AG09319 (cell line): ENCODE measurements at places on chromosomes 4 and X.
A peak's percentile ranks its signal among the peaks of the same experiment; 100 is the strongest.

DNA sequence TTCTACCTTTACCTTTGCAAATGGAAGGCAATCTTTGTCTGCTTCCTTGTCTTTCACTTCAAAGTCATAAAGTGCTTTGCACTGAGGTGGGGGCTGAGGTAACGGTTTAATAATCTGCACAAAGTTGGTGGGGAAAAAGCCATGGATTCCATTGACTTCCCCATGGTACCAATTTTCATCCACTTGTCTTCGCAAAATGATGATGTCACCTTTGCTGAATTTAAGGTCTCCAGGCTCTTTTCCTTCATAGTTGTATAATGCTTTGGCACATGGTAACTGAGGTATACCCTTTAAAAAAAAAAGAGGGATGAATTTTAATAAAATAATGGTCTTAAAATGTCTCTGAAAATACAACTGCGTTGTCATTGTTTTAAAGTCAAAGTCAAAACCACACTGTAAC is 114.4 kb downstream of the SH3RF1 start:
- DNase-seq = no peak

DNA sequence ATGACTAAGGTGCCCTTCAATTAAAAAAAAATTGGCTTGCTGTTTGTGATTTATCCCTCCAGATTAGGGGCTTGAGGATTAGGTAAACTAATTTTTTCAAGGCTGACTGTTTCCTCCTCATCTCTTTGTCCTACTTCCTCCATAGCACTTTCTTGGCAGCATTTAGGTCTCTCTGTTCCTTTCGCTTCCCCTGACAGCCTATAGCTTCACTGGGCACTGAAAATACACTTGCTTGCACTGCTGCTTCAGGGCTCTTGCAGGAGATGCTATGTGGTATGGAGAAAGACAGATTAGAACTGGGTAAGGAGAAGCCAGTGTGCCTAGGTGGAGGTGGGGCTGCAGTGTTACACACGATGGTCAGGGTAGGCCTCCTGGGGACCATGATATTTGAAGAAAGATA is 112.3 kb upstream of the SFRP2 start:
- DNase-seq = no peak

- no peak for DNase-seq
These were observed 15.4 kb downstream of the ANXA3 start for GRCh38 chr4:78566834-78567499.

- DNase-seq = no peak
These were observed 2.2 kb downstream of the AIFM1 start for GRCh38 chrX:130163398-130163797.

DNA sequence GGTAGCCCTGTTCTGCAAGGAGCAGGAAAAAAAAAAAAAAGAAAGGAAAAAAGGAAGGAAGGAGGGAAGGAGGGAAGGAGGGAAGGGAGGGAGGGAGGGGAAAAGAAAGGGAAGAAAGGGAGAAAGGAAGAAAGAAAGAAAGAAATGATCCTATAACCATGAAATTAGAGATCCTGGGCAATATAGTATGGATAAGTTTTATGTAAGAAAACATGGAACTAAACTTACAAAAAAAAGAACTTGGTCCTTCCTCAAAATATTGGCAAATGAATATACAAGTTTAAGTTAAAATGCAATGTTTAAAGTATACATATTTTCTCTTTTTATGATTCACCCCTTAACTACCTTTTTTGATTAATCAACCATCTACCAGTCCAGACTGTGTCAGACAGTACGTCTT is 18.9 kb downstream of the BBS7 start:
- no peak for DNase-seq

DNA sequence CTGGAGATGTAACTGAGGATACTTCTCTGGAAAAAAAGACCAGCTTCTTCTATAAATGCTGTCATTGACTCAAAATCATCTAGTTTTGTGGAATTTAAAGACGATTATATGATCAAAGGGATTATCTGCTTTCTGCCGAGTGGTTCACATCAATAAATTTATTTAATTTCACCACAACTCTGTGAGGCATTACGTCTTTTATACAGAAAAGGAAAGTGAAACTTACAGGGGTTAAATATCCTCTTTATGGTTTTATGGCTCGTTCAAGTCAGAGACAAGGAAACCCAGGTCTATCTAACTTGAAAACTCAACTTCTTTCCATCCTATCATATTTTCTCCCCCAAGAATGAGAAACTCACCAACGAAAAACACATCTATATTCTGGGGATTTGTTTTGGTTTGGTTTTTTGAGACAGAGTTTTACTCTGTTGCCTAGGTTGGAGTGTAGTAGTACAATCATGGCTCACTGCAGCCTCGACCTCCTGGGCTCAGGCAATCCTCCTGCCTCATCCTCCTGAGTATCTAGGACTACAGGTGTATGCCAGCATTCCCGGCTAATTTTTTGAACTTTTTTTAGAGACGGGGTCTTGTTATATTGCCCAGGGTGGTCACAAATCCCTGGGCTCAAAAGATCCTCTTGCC is 377.9 kb upstream of the EMCN start:
- DNase-seq = no peak

GRCh38 chr4:858041-858481 is 32.1 kb upstream of the CPLX1 start:
- no peak for DNase-seq

DNA sequence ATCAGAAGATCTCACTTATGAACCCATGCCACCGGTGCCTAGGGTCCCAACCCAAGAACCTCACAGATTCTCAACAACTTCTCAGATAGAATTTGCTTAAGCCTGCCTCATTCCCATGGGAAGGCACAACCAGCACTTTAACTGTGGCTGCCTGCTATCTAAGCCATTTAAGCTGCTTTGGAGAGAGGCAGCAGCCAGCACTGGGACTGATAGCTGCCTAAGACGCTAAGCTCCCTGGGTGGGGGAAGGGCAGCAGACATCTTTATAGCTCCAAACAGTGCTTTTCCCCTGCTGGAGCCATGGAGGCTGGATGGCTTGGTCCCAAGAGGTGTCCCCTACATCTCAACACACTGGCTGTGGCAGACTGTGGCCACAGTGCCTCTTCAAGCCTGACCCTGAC is 1268.6 kb downstream of the FAM133A start:
- DNase-seq = no peak

DNA sequence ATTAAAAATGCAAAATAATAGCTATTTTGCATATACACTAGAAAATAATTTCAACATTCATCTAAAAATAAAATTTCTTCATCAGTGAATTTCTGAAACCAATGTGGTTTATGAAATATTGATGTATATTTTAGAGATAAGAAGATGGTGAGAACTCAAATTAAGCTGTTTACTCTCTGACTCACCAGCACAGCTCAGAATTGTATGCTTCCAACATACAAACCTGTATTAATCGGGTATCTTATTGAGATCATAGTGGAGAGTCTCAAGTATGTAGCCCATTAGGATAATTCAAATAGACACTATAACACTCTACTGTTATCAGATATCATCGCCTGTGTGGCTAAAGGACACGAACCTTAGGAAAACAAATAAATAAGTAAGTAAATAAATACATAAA is 899.5 kb upstream of the INTU start:
- DNase-seq = no peak

DNA sequence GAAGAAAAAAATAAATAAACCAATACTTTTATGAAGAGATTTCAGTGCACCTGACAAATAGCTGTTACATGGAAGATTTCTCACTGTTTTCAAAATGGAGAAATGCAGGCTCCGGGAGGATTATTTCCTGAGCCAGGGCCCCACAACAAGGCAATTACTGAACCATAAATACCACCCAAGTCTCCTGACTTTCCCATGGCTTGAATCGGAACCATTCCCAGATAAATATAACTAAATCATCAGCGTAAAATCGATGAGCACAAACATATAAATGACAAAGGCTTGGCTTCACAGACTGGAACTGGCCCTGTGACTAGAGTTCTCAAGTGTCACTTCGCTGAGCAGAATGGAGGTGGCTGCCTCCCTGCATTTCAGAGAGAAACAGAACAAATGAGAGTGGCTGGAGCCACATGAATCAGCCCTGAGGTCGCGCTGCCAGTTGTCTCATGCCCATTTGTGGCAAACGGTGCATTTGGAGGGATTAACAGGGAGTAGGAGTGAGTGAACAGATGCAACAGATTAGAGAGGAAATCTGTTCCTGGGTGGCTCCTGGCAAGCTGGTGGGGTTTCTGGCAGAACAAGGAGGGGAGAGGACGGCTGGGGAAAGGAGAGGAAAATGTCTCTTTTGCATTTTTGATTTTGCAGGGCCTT is 57.3 kb upstream of the STIM2 start:
- DNase-seq = no peak

GRCh38 chr4:19944251-19944650 is 307.5 kb upstream of the SLIT2 start:
- no peak for DNase-seq

GRCh38 chrX:68942104-68942503 is 113.3 kb downstream of the EFNB1 start:
- DNase-seq = no peak

- no peak for DNase-seq
These were observed 17.0 kb downstream of the DYNLT3 start for GRCh38 chrX:37830371-37830770.

- DNase-seq = peak; percentile 45
These were observed 31.5 kb upstream of the IL21 start for GRCh38 chr4:122652379-122652778.

DNA sequence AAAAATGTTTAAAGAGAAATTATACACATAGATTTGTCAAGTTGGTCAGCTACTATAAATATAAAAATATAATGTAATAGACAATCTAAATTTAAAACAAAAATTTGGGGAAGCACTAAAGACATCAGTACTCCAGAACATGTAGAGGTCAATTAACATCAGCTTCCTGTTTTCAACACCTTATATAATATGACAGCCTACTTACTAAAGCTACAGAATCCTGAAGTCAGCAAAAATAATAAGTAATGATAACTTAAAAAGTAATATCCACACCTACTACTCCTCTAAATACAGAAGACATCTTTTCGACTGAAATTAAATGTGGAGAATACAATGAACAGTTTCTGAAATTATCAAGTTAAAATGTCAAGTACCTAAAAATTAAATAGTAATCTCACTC is 118.6 kb downstream of the LRBA start:
- DNase-seq = no peak

- no peak for DNase-seq
These were observed 135.1 kb upstream of the MBNL3 start for GRCh38 chrX:132623942-132624341.

DNA sequence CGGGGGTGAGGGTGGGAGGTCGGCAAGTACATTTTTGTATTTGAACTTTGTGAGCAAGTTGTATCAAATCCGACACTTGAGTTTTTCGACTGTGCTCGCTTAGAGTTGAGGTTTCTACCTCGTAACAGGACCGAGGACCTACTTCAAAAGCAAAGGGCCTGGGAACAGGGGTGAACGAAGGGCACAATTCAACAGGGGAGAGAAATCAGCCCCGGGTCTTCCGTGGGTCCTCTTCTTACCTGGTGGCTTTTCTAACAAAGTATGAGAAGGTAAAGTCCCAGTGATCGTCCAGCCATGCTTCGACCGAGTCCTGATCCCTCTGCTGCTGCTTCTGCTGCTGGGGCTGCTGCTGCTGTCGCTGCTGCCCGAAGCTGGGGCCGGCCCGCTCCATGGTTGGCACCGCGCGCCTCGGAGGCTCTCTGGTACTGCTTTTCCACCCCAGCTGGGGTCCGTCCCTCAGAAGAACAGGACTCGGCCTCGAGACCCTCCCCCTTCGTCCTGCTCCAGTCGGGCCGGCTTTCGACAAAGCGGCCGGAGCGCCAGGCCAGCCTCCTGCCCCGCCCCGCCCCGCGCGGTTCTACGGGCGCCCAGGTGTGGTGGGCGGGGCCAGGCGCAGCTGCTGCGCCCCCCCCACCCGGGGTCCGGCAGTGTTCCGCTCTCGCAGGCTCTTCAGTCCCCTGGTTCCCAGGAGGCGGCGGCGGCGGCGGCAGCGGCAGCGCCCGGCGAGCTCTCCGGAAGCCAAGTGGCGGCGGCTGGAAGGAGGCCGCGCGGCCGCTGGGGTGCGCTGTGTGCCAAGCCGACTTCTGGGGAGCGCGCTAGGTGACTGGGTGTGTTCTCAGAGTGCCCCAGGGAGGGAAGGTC is at the start of gene PDE5A:
Gene PDE5A, minus strand, starts transcription at position 524 of the 861 bp plus-strand sequence. Its CDS starts 133 bp downstream, at position 391.
- no peak for DNase-seq

- peak; percentile 22 for DNase-seq
These were observed 84.0 kb downstream of the WWC2 start for GRCh38 chr4:183182873-183183725.

- no peak for DNase-seq
These were observed 173.6 kb upstream of the NUDT6 start for GRCh38 chr4:123096038-123096437.

DNA sequence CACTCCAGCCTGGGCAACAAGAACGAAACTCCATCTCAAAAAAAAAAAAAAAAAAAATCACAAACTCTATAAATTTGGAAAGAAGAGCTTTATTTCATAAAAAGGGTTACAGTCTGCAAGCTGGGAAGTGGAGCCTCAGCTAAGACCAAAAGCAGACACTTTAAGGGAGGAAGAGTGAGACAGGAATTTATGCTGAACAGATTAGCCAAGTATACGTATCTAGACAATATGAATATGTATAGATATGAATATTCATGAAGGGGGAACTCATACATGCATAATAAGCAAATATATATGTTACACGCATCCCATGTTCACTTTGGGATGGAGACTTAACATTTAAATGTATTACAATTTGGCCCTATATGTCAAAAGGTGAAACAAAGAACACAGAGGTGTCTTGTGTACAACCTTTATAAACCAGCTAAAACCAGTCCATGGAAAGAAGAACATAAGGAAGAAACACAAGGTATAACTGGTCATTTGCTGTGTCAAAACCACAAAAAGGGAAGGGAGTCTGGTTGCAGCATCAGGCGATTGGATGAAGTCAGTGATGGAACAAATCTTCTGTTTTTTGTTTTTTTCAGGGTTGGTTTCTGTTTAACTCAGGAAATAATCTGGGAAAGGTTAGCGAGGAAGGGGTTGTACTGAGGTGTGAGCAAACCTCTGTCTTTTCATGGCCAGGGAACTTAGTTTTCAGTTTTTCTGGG is 130.0 kb upstream of the MAOA start:
- DNase-seq = no peak

DNA sequence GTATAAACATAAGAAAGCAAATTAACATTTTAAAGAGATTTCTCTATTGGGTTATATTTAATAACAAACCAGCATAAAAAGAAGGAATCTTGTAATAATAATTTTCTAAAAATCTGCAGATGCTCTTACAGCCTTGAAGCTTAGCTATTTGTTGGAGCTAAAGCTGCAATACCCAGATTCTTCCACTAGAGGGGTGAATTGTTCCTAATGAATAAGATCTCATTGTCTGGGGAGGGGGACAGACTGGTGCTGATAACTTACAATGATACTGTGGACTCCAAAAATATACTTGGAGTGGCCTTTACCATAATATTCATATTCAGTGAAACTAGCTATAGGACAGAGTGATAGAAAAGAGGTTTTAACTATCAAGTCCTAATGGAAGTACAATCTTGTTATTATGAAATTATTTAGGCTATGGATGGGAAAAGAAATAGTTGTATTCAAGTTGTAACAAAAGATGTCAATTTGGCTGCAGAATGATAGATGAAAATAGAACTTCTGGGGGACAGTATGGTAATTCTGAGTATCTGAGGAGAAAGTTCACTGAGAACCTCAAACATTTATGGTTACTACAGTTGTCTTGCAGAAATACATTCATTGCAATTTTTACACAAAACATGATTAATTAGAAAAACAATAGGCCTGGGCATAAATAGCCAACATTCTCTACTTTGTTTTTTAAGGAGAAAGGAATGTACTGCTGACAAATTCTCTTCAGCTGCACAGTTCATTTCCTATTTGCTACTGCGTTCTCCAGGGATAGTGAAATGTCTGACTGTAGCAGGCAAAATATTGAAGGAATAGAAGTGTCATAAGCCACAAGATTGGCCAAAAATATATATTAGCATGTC is 443.3 kb downstream of the GBA3 start:
- peak; percentile 0 for DNase-seq

- DNase-seq = no peak
These were observed 52.7 kb downstream of the TMEM131L start for GRCh38 chr4:153518637-153519389.
